ENCODE measurements at places on chromosomes 2 and 18.

DNA sequence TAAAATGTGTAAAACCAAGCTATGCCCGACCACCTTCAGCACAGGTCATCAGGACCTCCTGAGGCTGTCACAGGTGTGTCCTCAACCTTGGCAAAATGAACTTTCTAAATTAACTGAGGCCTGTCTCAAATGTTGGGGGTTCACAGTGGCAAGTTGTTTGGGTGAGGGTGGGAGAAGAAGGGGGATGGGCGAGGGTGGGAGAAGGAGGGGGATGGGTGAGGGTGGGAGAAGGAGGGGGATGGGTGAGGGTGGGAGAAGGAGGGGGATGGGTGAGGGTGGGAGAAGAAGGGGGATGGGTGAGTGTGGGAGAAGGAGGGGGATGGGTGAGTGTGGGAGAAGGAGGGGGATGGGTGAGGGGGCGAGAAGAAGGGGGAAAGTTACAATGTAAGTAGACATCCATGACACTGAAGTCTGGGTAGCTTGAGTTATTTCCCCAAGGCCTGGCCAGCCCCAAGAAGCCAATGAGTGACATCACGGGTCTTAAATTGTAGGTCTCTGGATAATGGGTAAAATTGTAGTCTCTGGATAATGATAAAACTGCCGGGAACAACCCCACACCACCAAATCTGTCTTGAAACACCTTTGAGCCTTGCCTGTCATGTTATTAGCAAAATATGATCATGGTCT lies 56.3 kb downstream of the TIMM21 start:
- no peak for DNase-seq

DNA sequence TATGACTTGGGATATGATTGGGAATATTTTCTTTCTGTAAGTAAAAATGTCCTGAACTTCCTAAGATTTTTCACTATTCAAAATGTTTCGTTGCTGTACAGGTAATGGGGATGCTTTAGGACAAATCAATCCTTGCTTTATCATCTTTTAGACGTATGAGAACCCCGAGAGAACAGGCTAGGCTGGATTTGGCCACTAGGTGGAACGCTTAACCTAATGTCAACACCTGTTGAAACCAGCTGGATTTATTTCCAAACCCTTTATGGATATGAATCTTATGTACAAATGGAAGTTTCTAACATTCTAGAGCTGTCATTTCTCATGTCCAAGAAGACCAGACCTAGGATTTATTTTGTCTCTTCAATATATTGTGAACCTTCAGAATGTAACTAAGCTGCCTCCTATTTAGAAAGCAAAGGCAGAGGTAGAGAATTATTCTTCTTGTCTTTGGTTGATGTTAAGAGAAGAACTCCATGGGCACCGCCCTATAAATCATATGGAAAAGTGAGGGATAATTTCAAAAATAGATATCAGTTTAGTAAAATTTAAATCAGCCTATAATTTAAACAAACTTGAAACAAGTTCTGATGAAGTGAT lies 96.7 kb downstream of the PMAIP1 start:
- DNase-seq: no peak

DNA sequence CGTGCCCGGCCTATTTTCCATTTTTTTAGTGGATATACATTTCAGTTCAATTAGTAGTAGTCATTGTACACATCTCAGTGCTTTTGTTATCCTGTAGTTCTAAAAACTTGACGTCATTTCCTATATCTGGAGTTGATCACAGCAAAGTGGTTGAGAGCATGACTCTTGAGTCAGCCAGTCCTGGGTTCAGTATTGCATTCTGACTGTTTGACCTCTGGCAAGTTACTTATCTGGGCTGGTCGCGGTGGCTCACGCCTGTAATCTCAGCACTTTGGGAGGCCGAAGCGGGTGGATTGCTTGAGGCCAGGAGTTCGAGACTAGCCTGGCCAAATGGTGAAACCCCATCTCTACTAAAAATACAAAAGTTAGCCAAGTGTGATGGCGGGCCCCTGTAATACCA lies 50.4 kb upstream of the PPM1B start:
- no peak for DNase-seq

DNA sequence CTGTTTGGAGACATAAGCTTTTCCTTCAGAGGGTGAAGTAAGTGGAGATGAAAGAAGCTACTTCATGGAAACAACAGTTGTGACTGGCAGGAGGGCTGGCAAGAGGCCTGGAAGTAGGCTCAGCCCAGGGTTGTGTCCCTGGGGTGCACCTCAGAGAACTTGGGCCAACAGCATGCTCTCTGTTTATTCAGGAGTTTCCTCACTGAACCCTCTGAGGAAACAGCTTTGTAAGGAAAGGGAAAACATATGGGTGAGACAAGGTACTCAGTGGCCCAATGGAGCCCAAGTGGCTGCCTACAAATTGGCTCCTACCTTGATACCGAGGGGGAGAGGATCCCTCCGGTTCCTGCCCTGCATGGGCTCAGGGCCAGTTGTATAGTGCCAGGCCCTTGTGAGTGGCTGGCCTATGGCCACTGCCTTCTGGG lies 115.5 kb upstream of the ITGA6 start:
- DNase-seq: no peak

- no peak for DNase-seq
Measured at GRCh38 chr18:30712383-30712782, 330.2 kb downstream of the DSC3 start.

- peak; percentile 78 for DNase-seq
Measured at GRCh38 chr2:42568401-42569115, at the start of gene MTA3. TSS of gene MTA3 (plus strand) at chr2:42568632. CDS start at chr2:42568746, 114 bp downstream.

DNA sequence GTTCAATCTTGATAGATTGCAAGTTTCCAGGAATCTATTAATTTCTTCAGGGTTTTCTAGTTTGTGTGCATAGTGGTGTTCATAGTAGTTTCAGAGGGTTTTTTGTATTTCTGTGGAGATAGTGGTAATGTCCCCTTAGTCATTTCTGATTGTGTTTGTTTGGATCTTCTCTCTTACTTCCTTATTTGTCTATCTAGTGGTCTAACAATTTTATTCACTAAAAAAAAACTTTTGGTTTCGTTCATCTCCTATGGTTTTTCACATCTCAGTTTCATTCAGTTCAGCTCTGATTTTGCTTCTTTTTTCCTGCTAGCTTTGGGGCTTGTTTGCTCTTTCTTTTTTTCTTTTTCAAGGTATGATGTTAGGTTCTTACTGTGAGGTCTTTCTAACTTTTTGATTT lies 94.5 kb downstream of the SNTG2 start:
- DNase-seq: no peak

DNA sequence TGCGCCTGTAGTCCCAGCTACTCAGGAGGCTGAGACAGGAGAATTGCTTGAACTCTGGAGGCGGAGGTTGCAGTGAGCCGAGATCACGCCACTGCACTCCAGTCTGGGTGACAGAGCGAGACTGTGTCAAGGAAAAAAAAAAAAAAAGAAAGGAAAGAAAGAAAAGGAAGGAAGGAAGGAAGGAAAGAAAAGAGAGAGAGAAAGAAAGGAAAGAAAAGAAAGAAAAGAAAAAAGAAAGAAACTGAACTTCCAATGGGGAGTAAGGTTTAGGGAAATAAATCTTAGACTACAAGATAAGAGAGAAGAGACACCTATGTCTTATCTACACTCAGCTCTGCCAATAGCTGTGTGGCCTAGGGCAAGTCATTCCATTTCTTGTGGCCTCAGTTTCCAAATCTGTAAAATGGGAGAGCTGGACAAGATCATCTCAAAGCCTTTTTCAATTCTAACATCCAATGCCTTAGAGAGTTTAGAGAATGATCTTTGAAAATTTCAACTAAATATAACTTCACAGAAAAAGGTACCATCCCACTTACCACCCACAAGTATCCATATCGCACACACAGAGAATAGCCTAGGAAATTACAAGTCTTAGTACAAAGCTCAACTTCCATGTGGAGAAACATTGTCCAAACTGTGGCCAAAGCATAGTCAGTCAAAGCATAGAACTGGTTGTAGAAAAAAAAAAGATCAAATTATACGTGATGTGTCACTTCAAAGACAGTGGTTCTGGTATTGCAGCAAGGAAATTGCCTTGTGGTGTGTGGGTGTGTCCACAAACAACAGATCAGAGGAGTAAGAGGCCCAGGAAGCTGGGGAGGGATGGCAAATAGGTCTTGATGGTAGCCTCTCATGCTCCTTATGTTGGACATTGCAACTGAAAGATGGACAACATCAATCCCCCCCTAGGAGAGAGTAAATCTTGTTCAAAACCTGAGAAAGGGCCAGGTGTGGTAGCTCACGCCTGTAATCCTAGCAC lies 42.4 kb downstream of the SLC14A2 start:
- DNase-seq: peak; percentile 68

DNA sequence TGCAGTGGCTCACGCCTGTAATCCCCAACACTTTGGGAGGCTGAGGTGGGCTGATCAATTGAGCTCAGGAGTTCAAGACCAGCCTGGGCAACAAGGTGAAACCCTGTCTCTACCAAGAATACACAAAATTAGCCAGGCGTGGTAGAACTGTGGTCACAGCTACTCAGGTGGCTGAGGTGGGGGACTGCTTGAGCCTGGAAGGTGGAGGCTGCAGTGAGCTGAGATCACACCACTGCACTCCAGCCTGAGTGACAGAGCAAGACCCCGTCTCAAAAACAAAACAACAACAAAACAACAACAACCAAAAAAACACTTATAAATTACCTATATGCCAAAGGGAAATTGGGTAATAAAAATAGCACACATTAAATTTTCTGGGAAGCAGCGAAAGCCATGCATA lies 141.6 kb downstream of the HDAC4 start:
- DNase-seq: no peak

GRCh38 chr18:59065684-59066083 lies 74.0 kb upstream of the SEC11C start:
- DNase-seq: no peak

DNA sequence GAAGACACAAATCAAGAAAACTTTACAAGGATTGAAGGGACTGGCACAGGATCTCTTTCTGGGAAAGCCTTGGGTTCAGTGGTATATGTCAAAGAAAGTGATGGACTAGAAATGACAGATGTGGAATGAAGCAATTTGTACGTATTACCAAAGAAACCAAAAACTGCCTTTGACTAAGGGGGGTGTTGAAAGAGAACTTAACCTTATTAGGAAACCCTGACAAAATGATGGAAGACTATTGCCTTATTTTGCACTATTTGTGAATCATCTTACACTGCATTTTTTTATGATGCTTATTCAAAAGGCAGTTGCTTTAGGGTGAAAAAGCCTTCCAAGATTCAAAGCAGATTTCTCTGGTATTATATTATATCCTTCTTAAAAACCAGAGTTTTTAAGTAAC lies 4.0 kb downstream of the TSGA10 start:
- DNase-seq: no peak

GRCh38 chr2:112183327-112184025 lies 45.3 kb downstream of the FBLN7 start:
- DNase-seq: no peak

DNA sequence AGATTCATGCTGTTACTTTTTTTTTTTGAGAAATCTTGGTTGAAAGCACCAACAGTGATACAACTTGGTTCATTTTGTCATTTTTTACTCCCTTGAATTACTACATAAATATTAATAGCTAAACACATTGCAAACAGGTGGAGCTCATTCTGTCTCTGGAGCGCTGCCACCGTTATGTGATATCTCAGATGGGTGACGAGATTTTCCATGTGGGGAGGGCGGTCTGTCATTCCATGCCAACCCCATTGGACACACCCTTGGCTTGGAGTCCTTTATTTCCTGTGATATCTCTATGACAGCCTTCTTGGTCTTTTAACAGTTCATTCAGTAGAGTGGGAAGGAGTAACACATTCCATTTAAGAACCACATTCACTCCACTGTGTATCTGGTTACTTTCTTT lies 794.8 kb downstream of the SATB2 start:
- no peak for DNase-seq

DNA sequence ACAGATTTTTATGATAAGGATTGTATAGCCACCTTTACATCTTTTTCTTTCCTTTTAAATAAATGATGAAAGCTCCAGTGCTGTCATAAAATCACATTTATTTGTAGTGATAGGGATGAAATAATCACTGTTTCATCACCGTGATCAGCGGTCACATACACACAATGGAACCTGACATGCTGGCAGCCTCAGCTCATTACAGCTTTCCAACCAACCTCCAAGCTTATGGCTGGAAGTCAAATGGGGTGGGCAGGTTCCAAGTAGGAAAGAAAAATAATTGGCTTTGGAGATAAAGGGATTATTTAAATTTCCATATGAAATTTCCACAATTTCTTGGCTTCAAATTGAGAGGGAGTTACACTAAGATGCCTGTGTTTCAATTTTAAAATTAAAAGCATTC lies 251.3 kb downstream of the PLCL1 start:
- DNase-seq: no peak

- DNase-seq: no peak
Measured at GRCh38 chr18:48847807-48848486, 102.8 kb downstream of the SMAD7 start.

- no peak for DNase-seq
Measured at GRCh38 chr18:2417861-2418610, 153.3 kb downstream of the METTL4 start.

DNA sequence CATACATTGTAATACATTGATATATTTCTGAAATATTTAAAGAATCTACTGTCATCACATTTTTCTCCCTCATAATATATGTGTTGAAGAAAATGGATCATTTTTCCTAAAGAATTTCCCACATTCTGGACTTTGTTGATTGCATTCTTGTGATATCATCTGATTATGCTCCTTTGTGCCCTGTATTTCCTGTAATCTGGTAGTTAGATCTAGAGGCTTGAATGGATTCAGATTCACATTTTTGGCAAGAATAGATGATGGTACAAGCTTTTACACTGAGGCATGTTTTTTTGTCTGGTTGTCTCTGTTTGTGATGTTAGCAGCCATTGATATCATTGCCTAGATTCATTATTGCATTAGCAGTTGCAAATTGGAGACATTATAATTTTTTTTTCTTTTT lies 13.4 kb downstream of the UBXN2A start:
- no peak for DNase-seq

DNA sequence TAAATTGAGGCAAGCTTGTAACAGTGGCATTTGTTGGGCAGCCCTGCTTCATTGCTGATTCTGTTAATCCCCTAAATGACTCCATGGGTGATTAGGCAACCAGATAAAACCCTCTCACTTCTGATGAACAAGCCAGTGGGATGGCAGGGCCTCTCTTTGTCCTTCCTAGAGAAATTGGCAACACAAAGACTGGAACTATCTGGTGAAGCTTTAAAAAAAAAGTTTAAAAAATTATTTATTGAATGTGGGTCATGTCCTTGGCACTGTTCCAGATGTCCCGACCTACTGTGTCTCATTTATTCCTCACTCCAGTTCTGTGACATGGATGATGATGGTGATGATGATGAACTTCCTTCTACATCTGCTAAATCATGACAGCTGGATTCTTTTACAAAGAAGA lies 30.8 kb downstream of the NRP2 start:
- no peak for DNase-seq
